Fibroblast of pulmonary artery (primary cell): ENCODE measurements at places on chromosomes 12 and 14.

DNA sequence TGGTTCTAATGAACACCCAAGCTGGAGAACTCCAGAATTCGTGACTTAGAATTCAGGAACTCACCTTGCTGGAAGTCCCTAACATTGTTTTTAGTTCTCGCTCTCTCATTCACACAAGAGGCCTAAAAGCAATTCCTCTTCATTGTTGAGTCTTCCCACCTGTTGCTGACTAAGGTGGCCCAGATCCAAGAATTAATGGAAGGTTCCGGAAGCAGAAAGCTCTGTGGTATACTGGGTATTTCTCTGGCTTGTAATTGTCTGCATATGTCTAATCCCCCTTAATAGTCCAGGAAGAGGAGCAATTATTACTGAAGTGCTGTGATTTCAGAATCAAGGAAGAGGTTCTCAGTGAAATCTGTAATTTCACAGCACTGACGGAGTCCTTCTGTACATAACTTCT, 31.4 kb downstream of the TMEM233 start:
- peak; percentile 53 for DNase-seq

DNA sequence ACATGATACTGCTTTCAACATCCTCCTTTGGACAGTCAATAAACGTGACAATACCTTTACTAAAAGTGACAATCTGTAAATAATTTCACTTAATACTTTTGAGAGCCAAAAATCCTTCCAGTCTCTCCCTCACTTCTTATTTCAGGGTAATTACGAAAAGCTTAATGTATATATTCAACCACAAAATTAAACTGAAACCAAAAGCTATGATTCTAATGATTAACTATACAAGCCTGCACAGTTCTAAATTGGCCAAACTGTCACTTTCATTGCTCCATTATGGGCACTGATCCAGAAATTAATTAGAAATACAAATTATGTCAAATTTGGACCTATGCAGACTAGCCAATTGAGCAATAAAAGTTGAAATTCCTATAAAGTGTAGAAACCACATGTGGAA, 696.5 kb upstream of the MIS18BP1 start:
- DNase-seq: no peak

- no peak for DNase-seq
Measured at GRCh38 chr12:110247340-110248095, 33.5 kb upstream of the ATP2A2 start.

- no peak for DNase-seq
Measured at GRCh38 chr12:9642606-9643265, 26.8 kb upstream of the CLEC2D start.

DNA sequence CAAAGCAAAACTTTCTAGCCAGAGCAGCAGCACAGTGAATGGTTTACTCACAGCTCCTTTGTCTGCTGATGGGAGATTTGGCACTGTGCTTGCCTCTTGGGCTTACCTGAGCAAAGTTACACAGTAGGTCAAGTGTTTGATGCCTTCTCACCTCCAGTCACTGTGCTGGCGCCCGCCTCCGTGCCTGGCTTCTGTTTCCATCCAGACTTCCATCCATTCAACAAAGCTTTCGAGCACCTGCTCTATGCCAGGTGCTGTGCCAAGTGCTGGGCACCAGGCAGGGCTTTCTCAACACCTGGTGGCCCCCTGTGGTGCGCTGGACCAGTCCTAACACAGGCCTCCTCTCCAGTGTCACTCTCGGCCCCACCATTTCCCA, 199.2 kb upstream of the EEA1 start:
- no peak for DNase-seq

DNA sequence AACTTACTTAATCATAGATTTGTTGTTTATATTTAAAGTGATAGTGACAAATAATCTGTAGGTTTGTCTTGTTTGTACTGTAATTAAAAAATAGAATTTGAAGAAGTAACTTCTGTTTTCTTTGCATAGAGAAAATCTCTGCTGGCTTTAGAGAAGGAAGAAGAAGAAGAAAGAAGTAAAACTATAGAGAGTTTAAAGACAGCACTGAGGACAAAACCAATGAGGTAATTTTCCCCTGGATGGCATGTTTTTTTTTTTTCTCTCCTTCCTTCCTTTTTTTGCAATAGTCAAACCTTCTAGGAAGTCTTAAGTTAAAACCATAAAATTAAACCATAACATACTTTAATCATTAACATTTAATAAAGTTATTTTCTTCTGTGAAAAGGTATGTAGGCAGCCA, 131.9 kb downstream of the DAAM1 start:
- DNase-seq: no peak

GRCh38 chr14:79083356-79083755, 913.2 kb downstream of the NRXN3 start:
- no peak for DNase-seq

DNA sequence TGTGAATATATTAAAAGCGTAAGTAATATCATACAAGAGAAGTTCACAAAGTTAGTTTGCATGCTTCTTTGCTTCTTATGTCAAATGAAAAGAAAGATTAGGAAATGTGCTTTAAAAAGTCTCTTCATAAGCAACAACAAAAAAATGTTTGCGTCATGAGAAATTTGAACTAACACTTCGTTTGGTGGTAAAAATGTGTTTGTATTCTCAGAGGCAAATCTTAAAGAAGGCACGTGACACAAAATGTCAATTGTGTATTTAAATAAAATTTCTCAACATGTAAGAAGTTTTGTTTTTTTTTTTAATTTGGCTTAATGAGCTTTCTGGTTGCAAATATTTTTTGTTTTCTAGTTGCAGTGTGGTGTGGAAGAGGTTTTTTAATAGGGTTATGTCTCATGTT, 93.8 kb downstream of the TMTC2 start:
- no peak for DNase-seq
